ENCODE measurements at places on chromosomes 12 and 14.

- DNase-seq, result no peak
Measured at GRCh38 chr12:114320968-114321367, 85.0 kb downstream of the TBX5 start.

DNA sequence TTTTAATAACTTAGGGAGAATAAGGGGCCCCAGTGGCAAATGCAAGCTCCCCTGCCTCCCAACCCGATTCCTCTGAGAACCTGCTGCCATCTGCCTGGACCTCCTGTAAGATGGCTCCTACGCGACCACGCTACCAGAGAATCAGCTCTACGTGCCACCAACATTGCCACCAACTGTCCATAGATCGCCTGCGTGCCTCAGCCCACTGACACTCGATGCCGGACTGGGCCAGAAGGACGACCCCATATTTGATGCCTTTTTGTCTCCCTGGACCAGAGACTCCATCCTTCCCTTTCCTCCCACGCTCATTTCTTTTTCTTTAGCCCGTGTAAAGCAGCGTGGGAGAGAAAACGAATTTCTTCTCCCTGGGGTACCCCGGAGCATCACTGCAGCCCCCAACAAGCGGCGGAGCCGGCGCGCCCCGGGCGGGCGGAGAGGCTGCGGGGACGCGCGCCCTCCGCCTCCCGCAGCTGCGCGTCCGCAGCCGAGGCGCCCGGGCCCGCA is 565 bp upstream of the KLHL42 start:
- DNase-seq, result no peak

DNA sequence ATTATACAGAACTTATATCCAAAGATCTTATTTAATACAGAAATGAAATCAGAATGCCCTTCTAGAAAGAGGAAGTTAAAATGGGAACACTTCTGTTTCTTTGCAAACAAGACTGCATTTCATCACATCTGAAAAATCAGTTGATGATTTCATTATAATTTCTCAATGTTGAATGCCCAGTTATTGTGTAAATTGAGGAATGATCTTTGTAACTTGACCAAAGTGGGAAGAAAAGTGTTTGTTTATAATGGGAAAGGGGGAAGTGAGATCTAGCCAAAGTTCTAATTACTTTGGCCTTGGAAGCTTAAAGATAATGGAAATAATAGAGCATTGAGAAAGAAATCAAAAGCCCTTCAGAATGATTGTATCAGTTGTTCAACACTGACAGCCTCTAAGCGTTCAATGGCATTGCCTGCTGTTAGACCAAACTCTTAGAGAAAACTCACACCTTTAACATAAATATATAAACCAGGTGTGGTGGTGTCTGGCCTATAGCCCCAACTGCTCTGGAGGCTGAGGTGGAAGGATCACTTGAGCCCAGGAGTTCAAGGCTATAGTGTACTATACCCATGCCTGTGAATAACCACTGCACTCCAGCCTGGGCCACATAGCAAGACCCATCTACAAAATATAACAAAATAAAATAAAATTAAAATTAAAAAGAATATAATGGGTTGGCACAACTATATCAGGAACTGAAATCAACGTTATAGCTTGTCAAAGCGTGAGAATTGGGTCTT is 9.9 kb upstream of the LYZ start:
- no peak for DNase-seq

DNA sequence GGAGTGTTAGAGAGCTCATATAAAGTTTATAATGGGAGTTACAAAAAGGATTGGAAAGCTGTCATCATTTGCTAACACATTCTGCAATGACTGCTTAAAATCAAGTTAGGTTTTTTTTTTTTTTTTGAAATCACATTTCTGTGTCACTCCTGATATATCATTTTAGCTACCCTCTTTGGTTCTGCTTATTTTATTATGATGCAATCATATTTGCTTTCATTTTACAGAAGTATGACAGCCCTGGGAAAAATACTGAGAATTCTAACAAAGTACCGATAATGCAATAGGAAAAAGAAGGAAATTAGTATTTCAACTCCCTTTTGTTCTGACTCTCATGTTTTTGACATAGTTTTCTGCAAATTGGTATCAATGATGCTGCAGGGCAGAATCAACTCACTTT is 71.6 kb upstream of the MDGA2 start:
- no peak for DNase-seq

- no peak for DNase-seq
Measured at GRCh38 chr12:79420146-79420618, 270.6 kb downstream of the PAWR start.

GRCh38 chr12:125110641-125111360 is 45.6 kb downstream of the AACS start:
- no peak for DNase-seq

DNA sequence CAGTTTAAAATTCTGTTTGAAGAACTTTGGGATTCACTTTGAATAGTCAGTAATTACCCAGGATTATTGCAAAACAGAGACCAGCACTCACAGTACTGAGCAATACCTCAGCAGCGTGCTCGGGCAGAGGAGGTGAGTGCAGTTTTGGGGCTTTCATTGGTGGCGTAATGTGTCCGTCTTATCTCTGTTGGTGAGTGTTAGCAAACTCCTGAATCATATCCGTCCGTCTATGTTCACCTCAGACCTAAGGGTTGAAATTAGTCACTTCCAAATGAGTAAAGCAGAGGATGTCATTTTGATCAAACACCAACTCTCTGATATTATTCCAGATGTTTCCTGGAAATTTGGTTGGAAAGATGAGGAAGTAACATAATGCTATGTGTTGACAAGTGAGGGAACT is 82.8 kb downstream of the BORCS5 start:
- no peak for DNase-seq

GRCh38 chr12:93335603-93336162 is 42.0 kb upstream of the NUDT4 start:
- DNase-seq, result no peak

DNA sequence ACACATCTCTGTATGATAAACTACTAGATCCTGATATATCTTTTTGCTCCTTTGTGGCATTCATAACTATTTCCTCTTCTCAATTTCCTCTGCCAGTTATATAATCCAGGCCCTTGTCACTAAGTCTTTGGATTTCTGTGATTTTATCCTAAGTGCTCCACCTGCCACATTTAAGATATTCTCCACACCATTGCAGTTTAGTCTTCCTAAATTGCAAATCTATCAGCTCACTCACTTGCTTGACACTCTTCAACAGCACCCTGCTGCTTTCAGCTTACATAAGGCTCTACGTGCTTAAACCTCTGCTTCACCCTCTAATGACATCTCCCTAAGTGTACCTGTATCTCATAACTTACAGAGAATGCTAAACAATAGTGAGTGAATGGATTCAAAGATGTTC is 1032.2 kb upstream of the SEL1L start:
- DNase-seq, result no peak

- DNase-seq, result no peak
Measured at GRCh38 chr14:69154779-69155178, 1.9 kb upstream of the DCAF5 start.

DNA sequence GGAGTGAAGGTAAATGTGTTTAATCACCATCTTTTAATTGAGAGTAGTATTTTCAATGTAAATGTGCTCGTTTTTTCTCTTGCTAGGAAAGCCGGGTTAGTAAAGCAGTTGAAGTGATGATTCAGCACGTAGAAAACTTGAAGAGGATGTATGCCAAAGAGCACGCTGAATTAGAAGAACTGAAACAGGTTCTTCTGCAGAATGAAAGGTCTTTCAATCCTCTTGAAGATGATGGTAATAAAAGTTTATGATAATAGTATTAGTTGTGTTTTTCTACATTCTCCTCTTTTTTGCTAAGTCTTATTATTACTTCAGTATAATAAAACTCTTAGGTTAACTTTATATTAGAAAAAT is 93.9 kb downstream of the DNAI7 start:
- DNase-seq, result no peak

DNA sequence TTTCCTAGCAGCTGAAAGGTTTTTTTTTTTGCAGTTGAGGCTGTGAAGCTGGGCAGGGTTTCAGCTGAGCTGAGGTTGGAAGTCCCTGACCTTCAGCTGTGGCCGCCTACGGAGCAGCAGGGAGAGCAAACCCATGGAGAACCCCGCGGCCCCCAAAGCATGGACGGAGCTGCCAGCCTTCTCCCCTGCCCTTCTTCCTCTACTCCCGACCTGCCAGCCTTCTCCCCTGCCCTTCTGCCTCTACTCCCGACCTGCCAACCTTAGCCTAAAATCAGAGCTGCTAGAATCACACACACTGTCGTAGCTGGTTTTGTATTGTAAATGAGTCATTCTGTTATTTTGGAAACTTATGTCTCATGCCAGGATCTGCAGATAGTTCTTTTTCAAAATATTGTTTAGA is 74.6 kb downstream of the PPP2R5C start:
- no peak for DNase-seq

DNA sequence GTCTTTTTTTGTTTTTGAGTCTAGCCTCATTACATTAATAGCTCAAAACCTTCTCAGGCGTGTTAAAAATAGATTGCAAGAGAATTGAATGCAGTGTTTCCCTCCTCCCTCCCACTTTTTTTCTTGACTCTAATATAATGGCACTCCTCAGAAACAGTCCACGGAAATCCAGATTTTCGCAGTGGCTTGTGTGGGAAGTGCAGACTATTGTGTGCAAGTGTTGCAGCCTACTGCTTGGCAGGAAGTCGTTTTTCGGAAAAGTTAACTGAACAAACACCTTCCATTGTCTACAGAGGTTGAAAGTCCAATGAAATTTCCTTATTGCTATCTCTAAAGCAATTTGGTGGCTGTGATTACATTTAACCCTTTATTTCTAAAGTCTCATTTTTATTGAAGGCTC is 147.9 kb upstream of the E2F7 start:
- no peak for DNase-seq

GRCh38 chr12:52186118-52186840 is 5.5 kb downstream of the KRT80 start:
- no peak for DNase-seq

DNA sequence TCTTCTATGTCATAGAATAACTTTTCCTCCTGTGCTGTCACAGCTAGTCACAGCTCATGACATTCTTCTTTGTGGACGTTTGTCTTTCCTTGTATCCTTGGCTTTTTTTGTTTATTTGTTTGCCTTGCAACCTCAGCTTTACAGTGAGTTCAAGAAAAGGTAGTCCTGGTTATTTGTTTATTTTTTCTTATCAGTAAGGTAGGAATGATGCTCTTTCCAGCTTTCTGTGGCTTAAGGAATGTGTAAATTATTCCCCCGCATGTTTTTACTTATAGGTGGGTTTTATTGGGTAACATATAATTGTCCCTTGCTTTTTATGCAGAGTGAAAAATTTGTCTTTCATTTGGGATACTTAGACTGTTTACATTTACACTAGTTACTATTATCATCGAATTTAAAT is 1673.6 kb upstream of the FLRT2 start:
- DNase-seq, result no peak

DNA sequence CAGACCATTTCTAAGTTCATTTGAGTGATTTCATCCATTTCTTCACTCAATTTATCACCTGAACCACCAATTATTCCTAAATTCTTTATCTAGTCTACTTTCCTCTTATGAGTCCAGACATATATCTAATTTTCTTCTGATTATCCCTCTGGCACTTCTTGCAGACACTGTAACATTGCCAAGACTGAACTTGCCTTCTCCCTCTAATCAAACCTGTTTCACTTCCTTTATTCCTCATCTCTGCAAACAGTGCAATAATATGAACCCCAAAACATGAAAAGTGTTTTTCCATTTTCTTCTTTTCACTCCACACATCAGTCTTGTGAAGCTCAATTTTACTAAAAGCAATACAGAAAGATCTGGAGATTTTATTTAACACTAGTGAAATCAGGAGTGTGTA is 37.8 kb upstream of the PTPRQ start:
- DNase-seq, result no peak

DNA sequence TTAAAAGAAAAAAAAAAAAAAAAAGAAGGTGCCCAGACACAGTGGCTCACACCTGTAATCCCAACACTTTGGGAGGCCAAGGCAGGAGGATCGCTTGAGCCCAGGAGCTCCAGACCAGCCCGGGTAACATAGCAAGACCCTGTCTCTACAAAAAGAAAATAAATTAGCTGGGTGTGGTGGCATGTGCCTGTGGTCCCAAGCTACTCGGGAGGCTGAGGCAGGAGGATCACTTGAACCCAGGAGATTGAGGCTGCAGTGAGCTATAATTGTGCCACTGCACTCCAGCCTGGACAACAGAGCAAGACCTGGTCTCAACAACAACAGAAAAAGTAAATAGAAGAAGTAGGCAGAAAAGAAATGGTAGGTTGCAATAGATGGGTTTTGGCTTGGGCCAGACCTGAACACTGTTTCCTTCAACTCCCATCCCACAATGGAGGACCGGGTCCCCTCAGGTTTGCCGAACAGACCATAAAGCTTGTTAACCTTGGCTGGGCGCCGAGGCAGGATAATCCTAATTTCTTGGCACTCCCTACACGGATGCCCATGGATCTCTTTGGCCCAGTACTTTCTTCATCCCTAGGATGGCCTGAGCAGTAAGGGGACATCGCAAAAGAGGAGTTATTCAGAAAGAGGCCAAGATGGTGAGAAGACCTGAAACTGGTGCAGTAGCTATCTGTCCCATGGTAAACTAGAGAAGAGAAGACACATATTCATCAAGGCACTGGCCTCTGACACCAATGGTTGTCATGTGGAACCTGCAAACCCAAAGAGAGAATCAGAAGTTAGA is 165.5 kb upstream of the CCND2 start:
- no peak for DNase-seq

GRCh38 chr12:68425998-68426397 is 93.8 kb upstream of the MDM1 start:
- no peak for DNase-seq

- no peak for DNase-seq
Measured at GRCh38 chr14:105356927-105357326, 41.4 kb upstream of the TEX22 start.

DNA sequence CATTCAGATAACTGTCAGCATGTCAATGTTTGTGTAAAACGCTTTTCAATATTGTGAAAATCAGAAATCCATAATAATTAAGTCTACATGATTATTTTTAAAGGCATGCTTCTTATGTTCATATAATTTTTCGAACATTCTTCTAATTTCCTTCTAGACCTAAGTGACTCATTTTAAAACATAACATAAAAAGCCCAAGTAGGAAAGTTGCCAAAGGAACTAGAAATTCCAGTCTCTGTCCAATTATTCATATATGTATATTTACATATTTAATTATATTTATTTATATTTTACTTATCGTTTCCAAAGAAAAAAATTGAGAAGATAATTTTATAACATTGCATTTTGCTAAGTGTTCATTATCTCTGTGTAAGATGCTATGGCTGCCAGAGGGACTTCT is 110.4 kb downstream of the TMTC1 start:
- no peak for DNase-seq

DNA sequence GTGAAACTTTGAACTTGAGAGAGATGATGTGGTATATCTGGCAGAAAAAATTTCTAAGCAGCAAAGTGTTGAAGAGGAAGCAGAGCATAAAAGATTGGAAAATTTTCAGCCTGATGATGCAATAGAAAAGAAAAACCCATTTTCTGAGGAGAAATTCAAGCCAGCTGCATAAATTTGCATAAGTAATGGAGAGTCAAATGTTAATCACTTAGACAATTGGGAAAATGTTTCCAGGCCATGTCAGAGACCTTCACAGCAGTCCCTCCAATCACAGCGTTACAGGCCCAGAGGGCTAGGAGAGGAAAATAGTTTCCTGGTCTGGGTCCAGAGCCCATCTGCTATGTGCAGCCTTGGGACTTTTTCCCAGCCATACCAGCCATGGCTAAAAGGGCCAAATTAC is 469.0 kb upstream of the FOXG1 start:
- DNase-seq, result no peak

- no peak for DNase-seq
Measured at GRCh38 chr12:108241986-108242703, 97.0 kb downstream of the CMKLR1 start.

Measured in NCI-H2081 treated with DMSO at 0.1 percent for 48 hours (cell line).